ENCODE measurements at places on chromosomes 6 and 20.

- peak; percentile 64 for DNase-seq
These were observed 89.1 kb upstream of the PHACTR3 start for GRCh38 chr20:59515013-59515905.

DNA sequence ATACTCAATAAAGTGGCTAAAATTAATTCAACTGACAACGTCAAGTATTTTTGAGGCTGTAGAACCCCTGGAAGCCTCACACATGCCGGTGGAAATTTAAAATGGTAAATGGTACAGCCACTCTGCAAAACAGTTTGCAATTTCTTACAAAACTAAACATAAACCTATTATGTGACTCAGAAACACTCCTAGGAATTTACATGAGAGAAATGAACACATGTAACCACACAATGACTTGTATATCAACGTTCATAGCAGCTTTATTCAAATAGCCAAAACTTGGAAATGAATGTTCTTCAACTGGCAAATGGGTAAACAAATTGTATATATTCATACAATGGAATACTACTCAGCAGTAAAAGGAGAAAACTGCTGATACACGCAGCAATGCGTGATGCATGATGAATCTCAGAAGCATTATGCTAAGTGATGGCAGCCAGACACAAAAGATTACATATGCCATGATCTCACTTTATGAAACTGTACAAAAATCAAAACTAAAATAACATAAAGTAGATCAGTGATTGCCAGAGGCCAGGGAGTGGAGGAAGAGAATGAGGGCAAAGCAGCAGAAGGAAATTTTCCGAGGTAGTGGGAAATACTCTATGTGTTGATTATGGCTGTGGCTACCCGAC lies 112.5 kb downstream of the FAM50B start:
- DNase-seq = no peak

DNA sequence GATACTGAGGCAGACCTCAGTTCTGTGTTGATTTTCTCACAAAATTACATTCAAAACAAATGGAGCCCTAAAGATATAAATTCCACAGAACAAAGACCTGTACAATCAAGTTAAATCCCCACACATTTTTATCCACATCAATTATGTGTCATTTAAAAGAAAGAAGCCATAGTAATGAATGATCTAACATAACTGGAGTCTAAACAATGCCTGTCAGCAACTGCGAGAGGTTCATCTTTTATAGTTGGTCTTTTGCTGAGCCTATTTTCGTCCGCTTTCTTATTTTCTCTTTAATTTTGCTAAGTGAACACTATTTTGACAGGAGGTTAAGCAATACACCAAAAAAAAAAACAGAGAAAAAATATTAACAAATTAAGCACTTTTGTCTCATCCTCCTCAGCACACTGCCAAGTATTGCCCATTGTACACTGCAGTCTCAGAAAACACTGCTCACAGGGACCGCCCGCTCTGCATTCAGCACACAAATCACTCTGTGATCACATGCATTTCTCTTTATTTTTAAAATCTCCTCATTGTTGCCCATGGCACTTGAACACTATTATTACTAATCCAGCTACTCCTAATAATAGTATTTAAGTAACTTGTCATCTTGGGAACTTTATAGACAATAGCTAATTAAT lies 140.8 kb downstream of the BTBD9 start:
- no peak for DNase-seq

DNA sequence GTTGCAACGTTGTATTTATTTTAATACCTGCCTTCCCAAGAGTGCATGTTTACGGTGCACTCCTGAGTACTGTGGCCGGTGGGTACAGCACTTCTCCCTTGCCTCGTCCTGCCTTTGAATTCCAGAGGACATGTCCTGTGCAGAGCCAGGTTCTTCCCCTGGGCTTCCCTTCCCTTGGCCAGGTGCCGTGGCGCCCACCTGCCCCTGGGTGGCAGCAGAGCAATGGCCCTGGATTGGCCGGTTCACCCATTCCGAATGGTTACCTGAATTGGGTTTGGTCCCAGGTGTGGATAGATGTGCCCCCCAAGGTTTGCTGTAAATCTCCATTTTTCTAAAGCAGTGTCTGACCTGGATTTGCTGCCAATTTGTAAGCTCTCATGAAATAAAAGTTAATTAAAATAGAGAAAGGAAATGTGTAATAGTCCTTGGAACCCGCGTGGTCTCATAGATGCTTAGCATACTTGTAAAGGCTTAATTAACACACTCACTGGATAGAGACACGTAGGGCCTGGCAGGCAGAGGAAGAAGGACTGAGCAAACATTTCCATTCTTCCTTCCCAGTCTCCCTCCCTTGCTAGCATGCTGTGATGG lies 40.6 kb downstream of the DTD1 start:
- DNase-seq = peak; percentile 33

DNA sequence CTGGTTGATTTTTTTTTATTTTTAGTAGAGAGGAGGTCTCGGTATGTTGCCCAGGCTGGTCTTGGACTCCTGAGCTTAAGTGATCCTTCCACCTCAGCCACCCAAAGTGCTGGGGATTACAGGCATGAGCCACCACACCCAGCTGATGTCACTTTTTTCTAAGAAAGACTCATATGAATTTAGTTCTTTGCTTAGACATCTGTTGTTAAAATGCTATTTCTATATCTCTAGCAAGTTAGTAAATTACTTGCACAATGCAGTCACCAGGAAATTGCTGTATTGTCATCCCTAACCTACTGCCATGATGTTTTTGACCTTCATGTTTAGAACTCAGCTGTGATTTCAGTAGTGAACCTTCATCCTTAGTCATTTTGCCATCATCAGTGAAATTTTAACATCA lies 5.7 kb downstream of the KDM1B start:
- DNase-seq = no peak

- DNase-seq = no peak
These were observed 1.1 kb downstream of the GTSF1L start for GRCh38 chr20:43725666-43726065.

DNA sequence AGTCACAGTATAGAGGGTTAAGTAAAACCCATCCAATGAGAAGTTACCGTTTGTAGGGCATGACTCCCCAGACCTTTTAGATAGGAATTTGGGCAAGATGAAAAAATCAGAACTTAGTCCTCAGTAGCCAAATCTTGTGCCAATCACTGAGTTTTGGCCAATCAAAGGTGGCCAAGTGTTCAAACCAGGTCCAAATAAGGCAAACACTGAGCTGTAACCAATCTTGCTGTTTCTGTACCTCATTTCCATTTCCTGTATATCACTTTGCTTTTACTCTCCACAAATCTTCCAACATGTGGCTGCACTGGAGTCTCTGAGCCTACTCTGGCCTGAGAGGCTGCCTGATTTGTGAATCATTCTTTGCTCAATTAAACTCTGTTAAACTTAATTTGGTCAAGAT lies 81.8 kb upstream of the GPR6 start:
- DNase-seq = no peak

DNA sequence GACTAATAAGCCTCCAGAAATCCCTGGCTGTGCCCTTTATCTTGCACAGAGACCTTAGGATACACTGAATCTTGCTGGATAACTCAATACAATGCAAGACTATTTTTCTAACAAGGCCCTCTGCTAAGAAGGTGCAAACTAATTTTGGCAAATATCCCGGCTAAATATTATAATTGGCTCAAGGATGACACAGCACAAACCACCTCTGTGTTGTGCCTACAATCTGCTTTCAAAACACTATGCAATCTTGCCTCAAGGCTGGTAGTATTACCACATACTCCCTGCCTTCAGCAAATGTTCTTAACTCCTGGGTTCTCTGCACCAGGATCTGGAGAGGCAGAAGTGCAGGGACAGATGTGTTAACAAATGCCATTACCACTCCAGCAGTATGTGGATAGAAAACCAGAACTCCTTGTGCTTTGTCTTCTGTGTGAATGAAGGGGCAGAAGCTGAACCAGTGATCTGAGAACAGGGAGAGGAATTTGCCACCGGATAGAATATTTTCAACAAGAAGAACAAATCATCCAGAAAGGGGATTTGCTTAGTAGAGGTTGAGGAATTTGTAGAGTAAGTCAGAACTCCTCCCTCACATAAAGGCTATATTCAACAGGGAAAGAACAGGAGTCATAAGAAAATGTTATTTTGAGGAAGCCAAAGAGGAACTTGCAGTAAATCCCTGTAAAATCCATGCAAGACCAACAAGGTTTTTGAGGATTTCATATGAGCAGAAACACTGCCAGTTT lies 74.1 kb upstream of the SLC4A11 start:
- peak; percentile 54 for DNase-seq

- DNase-seq = no peak
These were observed 30.4 kb upstream of the PI16 start for GRCh38 chr6:36924131-36924530.

Measured in PC-9 (cell line).